NCI-H2029 (cell line): ENCODE measurements at places on chromosomes 12 and 14.

DNA sequence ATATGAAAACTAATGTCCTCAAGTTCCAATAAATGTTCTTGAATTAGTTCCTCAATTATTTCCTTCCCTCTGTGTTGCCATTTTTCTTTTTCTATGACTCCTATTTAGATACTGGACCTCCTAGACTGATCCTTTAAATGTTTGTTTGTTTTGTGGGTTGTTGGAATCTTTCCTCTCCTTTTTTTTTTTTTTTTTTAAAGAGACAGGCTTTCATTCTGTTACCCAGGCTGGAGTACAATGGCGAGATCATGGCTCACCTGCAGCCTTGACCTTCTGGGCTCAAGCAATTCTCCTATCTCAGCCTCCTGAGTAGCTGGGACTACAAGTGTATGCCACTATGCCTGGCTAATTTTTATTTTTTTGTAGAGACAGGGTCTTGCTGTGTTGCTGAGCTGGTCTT, 9.6 kb downstream of the PRKAG1 start:
- DNase-seq: no peak

- DNase-seq: no peak
These were observed 43.9 kb upstream of the GCH1 start for GRCh38 chr14:54946500-54946899.

- DNase-seq: peak; percentile 95
These were observed 212.1 kb downstream of the GXYLT1 start for GRCh38 chr12:41932470-41932991.

DNA sequence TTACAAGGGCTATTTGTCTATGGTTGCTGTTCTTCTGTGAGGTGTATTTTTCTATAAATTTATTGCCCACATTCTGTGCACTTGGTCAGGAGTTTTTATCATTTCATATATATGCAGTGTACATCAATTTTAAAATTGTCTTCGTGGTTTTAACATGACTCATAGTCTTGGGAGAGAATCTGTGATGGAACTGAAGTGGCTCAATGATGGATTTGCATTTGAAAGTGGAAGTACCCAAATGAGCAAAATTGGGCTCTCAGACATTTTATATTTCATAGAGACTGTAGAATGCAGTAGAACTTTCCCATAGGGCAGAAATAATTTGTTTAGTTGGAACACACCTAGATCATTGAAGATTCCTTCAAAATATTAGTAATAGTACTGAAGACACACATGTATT, 1.9 kb upstream of the SCFD1 start:
- DNase-seq: no peak

- no peak for DNase-seq
These were observed 374.9 kb downstream of the GXYLT1 start for GRCh38 chr12:41769810-41770209.

- DNase-seq: no peak
These were observed 422.4 kb downstream of the RAD51B start for GRCh38 chr14:68241862-68242487.

GRCh38 chr12:105641749-105642148, 311.3 kb downstream of the C12orf75 start:
- DNase-seq: no peak

DNA sequence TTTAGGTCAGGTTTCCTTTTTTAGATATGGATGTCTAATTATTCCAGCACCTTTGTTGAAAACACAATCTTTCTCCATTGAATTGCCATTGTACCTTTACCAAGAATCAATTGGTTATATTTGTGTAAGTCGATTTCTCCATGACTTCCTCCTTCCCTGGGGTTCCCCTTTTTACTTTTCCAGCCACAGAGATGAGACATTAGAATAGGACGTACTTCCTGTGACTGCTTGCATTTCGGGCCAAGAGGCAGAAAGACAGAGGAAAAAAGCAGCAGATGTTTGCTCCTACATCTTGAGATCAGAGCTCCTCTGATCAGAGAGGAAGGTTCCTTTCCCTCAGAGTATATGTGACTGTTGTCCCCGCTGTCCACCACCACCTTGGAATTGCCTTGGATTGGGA, 453.7 kb upstream of the RGS6 start:
- DNase-seq: no peak

GRCh38 chr12:82426081-82426480, 67.8 kb downstream of the METTL25 start:
- no peak for DNase-seq

- DNase-seq: no peak
These were observed 76.6 kb upstream of the CNTN1 start for GRCh38 chr12:40615590-40615989.

DNA sequence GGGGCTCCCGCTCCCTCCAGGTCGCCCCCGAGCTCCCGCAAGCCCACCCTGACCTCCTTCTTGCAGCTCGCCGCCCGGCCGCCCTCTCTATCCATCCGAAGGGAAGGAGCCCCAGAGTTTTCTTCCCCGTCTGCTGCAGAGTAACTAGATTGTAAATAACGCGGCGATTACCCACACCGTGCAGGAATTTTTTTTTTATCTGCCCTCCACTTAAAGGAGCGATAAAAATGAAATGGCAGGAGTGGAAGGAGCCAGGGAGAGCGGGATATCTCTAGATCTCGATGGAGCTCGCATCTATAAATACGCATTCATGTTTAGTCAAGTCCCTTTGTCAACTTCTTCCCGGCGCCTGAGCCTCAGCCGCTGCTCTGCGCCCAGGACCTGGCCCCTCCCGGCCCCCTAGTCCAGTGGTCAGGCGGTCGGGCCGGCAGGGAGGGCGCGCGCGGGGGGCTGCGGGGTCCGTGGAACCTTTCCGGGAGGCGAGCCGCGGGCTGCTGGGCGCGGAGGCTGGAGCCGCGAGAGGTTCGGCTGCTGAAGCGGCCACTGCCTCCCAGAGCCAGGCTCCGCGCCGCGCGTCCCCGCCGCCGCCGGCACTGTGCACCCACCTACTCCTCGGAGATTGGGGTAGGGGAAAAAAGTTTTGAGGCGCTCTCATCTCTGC, 386.0 kb downstream of the BCAT1 start:
- DNase-seq: peak; percentile 25

DNA sequence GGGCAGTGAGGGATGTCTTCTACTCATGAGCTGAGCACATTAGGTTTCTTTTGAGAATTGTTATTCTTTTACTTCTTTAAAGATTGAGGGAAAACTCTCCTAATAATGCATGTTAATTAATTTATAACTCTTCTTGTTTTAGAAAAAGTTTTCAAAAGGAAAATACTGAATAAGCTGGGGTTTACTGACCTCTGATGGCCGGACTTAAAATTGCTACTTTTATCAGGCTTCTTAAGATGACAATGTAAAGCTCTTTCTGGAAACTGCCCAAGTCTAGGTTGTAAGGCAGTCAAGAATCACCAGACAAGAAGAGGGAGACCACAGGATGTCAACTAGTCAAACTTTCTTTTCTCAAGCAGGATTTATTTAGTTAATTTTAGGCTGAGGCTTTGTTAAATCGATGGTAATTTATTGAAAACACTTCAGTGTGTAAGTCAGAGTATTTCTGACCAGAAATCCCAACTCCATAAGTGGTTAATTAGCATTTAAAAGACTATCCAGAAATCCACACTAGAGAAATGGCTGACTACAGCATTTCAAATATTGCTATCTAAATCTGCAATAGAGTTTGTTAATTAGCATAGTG, 82.1 kb downstream of the AVPR1A start:
- peak; percentile 48 for DNase-seq

- DNase-seq: no peak
These were observed at the start of gene SLC6A13 for GRCh38 chr12:262817-263216. Gene SLC6A13, minus strand, starts transcription at chr12:262836. Its CDS starts 2,784 bp downstream, at chr12:260052.

GRCh38 chr12:67747869-67748742, 99.6 kb downstream of the DYRK2 start:
- DNase-seq: no peak

DNA sequence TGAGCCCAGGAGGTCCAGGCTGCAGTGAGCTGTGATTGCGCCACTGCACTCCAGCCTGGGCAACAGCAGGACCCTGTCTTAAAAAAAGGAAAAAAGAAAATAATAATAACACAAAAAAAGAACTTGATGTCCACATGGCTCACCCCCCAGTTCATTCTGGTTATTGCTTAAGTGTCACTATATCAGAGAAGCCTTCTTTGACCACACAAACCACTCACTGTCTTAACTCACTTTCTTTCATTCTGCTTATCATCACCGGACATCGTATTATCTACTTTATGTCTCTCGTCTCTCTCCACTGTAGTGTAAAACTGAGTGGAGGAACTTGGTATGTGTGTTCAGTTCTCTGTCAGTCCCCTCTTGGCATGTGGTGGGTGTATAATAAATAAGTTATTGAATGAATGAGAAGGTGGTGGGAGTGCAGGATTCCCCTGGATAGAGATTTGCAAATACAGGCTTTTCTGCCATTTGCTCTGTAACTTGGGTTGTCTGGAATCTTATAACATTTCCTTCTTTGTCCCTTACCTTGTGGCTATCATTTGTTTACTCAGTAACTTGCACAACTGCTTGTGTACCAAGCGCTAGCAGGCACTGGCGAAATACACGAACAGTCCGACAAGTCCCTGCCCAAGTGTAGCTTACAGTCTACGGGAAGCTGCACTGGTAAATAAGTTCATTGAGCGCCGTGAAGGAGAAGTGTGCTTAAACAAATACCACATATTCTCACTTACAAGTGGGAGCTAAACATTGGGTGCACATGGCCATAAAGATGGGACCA, 86.6 kb upstream of the TRAF3 start:
- DNase-seq: no peak

GRCh38 chr12:82708061-82708879, 21.6 kb downstream of the TMTC2 start:
- DNase-seq: no peak

DNA sequence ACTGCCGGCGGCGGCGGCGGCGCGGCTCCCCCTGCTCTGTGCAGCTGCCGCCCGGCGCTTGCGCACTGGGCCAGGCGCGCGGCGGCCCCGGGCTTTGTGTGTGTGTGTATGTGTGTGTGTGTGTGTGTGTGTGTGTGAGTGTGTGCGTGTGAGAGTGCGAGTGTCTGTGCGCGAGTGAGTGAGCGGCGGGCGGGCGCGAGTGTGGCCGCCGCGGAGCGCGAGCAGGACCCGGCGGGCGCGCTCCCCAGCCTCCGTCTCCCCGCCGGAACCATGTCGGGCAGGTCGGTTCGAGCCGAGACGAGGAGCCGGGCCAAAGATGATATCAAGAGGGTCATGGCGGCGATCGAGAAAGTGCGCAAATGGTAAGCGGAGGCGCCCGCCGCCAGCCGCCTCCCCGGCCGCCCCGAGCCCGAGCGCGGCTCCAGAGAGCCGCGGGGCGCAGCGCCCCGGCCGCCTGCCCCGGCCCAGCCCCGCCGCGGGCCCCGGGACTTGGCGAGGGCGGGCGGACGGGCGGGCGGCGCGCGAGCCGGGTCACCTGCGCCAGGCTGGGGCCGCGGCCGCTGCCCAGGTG, at the start of gene BCL7A:
BCL7A (plus strand) TSS at position 63 of the 571 bp plus-strand sequence; CDS start at position 271, 208 bp downstream.
- peak; percentile 25 for DNase-seq

DNA sequence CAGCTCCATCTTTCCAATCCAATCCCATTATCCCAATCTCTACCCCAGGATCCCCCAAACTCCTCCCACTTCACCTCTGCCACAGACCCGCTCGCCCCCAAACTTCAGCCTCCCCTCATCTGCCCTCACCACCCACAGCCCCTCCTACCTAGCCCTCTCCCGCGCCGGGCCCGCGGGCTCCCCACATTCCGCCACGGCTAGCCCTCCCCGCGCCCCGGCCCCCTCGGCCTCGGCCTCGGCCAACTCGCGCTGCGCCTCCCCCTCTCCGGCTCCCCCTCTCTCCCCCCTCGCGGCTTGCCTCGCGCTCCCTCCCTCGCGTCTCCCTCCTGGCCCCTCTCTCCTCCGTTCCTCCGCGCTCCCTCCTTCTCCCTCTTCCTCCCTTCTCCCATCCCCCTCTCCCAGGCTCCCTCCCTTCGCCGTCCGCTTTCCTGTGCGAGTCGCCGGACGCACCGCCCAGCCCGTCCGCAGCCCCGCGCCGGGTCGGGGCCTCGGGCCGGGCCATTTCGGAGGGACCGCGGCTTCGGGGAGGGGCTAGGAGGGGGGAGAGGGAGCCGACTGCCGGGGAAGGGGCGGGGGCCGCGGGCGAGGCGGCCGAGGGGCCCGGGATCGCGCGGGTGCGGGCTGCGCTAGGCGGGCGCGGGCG, at the start of gene ATN1:
ATN1 (plus strand) TSS at position 581 of the 643 bp plus-strand sequence. CDS start 6,043 bp downstream, outside the sequence.
- DNase-seq: peak; percentile 71

DNA sequence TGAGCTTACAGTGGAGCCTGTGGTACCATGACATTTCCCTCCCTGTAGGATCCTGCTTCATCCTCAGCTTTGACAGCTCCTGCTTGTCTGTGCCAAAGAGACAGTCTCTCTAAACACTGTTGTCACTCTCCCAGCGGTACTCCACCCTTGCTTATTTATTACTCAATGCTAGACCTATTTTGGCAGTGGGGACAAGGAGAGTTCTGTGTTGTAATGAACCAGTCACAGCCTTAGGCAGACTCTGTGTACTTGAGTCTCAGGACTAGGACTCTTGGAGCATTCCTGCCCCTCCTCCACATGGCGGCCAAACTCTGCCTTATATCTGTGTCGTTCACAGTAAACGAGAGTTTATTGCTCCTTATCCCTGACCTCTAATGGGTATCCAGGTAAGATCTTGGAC, 70.9 kb downstream of the PIK3C2G start:
- DNase-seq: no peak

DNA sequence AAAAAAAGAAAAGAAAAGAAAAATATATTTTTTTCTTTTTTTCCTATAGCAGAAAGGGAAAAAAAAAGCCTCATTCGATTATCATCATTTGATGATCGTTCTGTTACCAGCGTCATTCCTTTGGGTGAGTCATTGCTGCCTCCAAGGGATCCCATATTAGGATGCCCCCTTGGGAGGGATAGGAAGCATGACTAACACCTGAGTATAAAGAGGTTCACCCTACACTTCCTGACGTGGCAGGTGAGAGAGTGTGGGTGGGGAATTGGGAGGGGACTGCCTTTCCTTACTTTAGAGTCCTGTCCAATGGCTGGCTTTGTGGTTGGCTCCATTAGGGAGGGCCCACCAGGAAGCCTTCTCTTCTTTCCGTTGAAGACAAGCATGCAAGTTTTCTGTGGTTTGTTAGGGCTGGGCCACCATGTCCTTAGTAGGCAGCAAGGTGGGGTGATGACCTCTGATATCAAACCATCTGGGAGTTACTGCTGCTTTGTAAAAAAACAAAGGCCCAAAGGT, 56.1 kb upstream of the FUT8 start:
- no peak for DNase-seq

GRCh38 chr12:30201301-30202160, 417.8 kb upstream of the TMTC1 start:
- no peak for DNase-seq

GRCh38 chr14:91282954-91283645, 38.6 kb upstream of the GPR68 start:
- no peak for DNase-seq
